Activated T-cell treated with anti-CD3 and anti-CD28 coated beads, Interleukin-2, amount 50 U/mL, for 24 hours (primary cell): ENCODE measurements at places on chromosomes 1 and 21.

GRCh38 chr1:156221986-156222692 lies 9.3 kb downstream of the PMF1 start:
- H3K4me3 ChIP-seq, result peak overlapping the region; percentile 68
- H3K36me3 ChIP-seq, result peaks cover 83% of the 10 kb centered on the region
- peaks cover 84% of the 10 kb centered on the region for H3K4me1 ChIP-seq
- peak overlapping the region; percentile 99 for H3K27ac ChIP-seq
- no peaks in the 10 kb centered on the region for H3K27me3 ChIP-seq
- peak; percentile 50 for DNase-seq

GRCh38 chr1:209249785-209250440 lies 333.6 kb upstream of the CAMK1G start:
- H3K36me3 ChIP-seq, result no peaks in the 10 kb centered on the region
- H3K4me3 ChIP-seq, result no peak overlapping the region
- no peaks in the 10 kb centered on the region for H3K27me3 ChIP-seq
- DNase-seq, result no peak

GRCh38 chr1:43473463-43473862 lies 19.7 kb upstream of the HYI start:
- H3K27me3 ChIP-seq, result peaks cover 7% of the 10 kb centered on the region
- no peaks in the 10 kb centered on the region for H3K4me1 ChIP-seq
- no peak overlapping the region for H3K27ac ChIP-seq
- no peak for DNase-seq

GRCh38 chr1:42723511-42723910 lies 16.5 kb downstream of the CLDN19 start:
- H3K4me3 ChIP-seq, result no peak overlapping the region
- no peaks in the 10 kb centered on the region for H3K4me1 ChIP-seq
- H3K36me3 ChIP-seq, result peaks cover 5% of the 10 kb centered on the region
- H3K27ac ChIP-seq, result no peak overlapping the region
- H3K27me3 ChIP-seq, result no peaks in the 10 kb centered on the region

- peak overlapping the region; percentile 87 for H3K27ac ChIP-seq
- DNase-seq, result peak; percentile 65
- peak overlapping the region; percentile 77 for H3K4me3 ChIP-seq
Measured at GRCh38 chr21:44931501-44932407, 8.1 kb upstream of the SLX9 start.

- DNase-seq, result no peak
- H3K4me3 ChIP-seq, result no peak overlapping the region
- no peaks in the 10 kb centered on the region for H3K27me3 ChIP-seq
Measured at GRCh38 chr1:151867765-151868411, 14.4 kb upstream of the THEM5 start.

DNA sequence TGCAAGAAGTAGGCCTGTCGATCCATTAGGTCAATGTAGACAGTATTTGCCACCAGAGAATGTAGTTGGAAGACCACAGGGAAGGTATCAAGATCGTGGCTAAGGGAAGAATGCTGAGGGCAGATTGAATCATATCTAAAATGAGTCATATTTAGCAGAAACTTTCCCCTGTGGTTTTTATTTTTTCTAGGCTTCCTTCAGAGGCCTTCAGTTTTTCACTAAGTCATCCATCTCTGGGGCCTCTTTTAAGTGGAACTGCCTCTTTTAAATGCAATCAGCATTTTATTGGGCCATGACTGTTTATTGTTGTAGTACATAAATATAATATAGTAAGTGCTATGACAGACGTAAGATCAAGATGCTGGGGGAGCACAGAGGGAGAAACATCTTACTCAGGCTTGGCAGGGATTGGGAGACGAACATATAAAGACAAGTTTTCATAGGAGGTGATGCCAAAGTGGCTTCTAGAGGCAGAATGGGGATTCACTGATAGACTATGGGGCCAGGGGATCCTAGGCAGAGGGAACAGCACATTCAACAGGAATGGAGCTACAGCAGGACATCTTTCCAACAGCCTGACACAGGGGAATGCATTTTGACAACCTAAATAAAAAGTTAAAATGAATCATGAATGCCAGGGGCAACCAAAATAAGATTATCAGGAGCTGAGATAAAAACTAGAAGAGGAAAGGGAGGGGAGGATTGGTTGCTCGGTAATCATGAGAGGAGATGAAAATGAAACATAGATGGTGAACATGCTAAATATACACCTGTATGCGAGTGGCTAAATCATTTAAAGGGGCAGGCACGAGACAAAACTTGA lies 20.1 kb downstream of the UBE2U start:
- H3K4me1 ChIP-seq, result peaks cover 18% of the 10 kb centered on the region
- H3K27ac ChIP-seq, result peak overlapping the region; percentile 87
- H3K36me3 ChIP-seq, result no peaks in the 10 kb centered on the region
- H3K27me3 ChIP-seq, result peaks cover 41% of the 10 kb centered on the region
- DNase-seq, result no peak

DNA sequence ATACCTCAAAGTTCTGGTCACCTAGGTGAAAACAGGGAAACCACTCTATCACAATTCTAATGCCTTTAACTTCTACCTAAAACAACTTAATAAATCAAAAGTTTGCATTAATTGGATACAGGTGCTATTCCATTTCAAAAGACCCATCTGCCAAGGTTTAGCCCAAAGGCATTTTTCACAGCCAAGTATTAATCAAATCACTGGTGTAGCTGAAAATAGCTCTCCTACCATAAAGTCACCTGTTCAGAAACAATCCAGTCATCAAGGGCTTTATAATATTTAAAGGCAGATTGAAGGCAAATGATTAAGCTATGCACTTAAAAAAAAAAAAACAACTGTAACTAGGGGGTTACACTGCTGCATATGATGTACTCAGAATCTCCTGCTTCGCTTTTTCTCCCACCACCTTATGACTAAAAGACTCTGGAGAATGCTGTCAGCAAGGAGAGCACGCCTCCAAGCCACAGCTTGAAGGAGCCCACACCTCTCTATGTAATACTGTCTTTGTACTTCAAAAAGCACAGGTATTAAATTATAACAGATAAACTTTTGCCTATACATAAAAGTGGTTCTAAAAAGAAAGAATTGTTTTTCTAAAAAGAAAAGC lies 20.5 kb downstream of the KIAA0319L start:
- H3K4me1 ChIP-seq, result peaks cover 74% of the 10 kb centered on the region
- no peaks in the 10 kb centered on the region for H3K27me3 ChIP-seq
- H3K4me3 ChIP-seq, result peak overlapping the region; percentile 39
- peak overlapping the region; percentile 68 for H3K27ac ChIP-seq
- H3K36me3 ChIP-seq, result peaks cover 50% of the 10 kb centered on the region
